ENCODE measurements at places on chromosomes 12 and 14.

DNA sequence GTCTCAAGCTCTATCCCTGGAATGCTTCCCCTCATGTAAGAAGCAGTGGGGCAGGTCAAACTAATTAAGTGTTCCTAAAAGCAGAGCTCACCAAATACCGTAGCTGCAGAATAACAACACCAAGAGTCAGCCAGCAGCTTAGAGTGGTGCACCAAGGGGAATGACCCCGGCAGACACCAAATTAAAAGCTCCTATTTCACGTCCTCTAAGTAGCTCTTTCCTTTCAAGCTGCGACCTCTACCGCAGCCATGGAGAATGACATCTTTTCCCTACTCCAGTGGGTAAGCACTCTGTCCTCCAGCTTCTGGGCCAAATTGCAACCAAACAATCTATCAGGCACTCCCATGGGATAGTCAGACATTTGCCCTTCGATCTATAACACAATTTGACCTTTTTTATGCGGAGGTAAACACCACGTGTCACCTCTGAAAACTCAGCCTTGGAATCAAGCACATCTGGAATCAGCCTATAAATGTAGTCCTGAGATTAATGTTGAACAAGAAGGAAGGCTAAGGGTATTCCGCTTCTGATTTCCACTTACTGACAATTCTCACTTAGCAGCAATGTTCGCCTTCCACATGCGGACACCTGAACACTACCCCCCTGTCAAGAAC is 67.6 kb upstream of the CDKN3 start:
- DNase-seq: no peak

- DNase-seq: no peak
These were observed 593 bp downstream of the UNC119B start for GRCh38 chr12:120710805-120711296.

DNA sequence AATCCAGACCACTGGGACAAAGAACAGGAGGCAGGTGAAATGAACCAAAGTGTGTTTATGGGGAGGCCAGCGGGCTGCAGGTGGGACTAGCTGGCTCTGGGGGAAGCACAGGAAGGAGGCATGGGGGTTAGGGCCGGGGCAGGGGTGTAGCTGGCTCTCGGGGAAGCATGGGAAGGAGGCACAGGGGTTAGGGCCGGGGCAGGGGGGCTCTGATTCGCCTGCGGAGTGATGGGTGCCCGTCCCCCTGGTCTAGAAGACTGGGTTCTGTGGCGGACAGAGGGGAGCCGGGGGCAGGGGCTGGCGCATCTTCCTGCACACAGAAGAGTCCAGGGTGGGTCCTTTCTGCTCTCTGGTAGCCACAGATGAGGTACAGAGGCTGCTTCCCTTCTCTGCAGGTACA is 310.3 kb downstream of the TMEM121 start:
- DNase-seq: no peak

- DNase-seq: no peak
These were observed 22.7 kb upstream of the ZFP36L1 start for GRCh38 chr14:68815298-68816182.

DNA sequence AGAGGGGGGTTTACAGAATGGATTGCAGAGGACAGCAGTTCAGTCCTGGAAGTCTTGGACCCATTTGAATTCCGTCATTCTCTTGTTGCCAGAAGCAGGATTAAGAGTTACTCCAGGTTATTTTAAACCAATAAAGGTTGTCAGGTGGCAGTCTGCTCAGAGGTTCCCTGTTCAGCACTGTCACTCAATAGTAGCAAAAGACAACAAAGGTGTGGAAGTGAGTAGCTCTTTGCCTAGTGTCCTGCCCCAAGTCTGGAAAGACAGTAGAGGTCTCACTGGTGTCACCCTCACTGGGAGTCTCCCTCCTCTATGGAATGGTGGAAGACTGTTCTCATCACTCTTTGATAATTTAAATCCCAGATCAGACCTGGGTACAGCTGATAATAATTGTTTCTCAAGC is 73.4 kb upstream of the PLEKHG3 start:
- DNase-seq: no peak

- DNase-seq: no peak
These were observed 43.9 kb upstream of the ABCC9 start for GRCh38 chr12:21985155-21985554.

DNA sequence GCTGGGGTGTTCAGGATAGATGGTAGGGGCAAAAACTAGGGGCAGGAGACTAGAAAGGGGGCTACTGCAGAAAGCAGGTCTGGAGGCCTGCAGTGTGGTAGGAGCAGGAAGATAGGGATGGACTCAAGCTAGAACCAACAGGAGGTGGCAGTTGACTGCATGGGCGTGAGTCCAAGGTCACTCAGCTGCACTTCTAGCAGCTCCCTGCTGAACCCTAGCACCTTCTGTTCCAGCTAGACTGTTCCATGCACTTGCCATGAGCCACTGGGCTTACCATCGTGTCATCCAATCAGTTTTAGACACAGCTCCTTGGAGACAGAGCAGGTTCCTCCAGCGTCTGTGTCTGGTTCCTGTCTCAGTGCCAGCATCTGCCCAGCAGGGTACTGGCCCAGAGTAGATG is 11.3 kb upstream of the KRT8 start:
- no peak for DNase-seq

- DNase-seq: no peak
These were observed 28.6 kb upstream of the DNM1L start for GRCh38 chr12:32650508-32650907.

- DNase-seq: no peak
These were observed 139.8 kb downstream of the NEDD1 start for GRCh38 chr12:97046901-97047300.

DNA sequence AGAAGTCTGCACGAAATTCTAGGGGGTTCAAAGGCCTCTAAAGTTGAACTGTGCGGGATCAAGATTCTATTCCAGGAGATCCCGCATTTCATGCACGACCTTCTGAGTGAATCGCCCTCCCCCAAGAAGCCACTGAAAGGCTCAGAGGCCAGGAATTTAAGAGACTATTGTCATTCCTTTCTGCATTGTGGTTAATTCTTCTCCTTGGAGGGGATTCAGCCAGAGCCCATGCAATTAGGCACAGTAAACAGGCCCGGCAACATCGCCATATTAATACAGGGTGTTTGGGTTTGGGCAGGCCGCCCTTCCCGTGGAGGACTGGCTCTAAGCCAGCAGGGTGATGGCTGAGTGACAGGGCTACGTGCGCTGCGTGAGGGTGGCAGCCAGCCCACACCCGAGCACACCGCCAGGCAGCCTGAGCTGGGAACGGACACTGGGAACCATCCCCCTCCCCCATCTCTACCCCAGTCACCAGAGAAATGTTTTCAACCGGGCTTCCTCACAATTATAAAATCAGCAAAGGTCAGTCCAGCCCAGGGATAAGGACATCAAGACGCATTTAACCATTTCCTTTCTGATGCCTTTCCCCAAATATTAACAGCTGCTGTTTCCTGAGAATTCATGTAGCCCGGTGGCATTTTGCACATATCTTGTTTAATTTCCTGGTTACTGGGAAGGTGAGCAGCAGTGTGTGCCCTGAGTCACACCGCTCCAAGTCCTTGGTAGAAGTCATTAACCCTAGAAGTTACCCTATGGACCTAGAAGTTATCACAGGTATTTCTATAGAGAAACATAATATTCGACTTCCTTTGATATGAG is 12.5 kb downstream of the EGLN3 start:
- DNase-seq: no peak

- DNase-seq: no peak
These were observed 97.4 kb downstream of the SRGAP1 start for GRCh38 chr12:63941879-63942278.

DNA sequence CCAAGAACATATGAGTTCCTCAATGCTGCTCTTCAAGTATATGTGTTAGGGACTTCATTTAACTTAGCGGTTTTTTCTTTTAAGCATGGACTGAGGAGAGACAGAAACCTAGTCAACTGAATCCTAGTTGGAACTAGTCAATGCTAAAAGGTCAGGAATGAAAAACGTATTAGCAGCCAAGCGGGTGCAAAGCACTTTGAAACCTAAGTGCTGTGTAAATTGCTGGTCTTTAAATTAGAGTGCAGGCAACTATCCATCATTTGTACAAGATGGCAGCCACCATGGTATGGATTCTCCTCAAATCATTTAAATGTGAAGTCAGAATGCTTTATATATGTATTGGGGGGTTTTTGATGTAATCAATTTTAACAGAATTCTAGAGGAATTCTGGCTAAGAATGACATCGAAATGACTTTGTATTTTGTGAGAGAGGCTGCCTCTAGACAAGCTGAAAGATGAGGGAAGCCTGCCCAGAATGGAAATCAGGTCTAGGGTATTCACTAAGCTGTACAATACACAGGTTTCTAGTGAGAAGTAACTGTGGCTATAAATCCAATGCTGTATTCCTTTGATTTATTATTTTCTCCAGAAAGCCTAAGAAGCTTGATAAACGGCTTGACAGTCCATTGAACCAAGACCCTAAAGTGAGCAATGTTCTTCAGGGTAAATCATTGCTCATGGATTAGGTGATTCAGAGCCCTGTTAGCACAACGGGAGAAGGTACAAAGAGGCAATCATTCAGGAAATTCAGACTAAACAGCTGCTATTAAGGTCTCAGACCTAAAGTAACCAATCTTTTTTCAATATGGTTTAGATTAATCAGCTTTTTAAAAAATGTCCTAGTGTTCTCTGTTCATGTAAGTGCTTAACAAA is 198.8 kb downstream of the ANO2 start:
- DNase-seq: no peak

GRCh38 chr12:29726321-29726692 is 57.4 kb downstream of the TMTC1 start:
- DNase-seq: no peak

DNA sequence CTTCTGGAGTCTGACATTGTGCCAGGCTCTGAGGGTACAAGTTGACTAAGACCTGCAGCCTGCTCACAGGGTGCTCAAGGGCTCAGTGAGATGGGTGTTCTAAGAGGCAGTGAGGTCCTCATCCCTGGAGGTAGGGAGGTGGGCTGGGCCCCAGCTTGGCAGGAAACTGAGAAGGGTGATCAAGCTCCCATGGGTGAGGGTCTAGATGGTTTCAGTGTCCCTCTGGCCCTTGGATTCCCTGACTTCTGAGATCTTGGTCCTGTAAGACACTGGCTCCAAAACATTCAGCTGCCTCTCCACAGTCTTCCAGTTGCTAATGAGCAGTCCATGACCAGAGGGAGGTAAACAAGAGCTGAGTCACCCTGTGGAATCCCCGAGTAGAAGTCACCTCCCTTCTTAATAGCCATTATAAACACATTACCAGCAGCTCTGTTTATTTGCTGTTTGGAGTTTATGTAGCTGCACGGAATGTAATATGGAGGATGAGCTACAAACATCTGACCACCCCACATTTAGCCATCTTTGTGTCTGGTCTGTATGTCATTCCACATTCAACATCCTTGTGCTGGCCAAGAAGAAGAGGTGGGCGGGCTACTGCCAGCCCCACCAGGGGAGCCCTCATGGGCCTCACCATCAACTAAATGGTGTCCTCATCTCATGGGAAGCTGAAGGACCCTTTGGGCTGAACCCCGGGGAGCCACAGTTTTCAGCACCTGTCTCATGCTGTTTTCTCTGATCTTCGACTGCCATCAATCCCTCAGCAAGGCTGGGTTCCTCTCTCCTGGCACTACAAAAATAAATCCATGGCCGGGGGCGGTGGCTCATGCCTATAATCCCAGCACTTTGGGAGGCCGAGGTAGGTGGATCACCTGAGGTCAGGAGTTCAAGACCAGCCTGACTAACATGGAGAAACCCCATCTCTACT is 37.2 kb upstream of the BDKRB2 start:
- no peak for DNase-seq

GRCh38 chr12:6775185-6776174 is 3.2 kb downstream of the LAG3 start:
- no peak for DNase-seq

GRCh38 chr12:33587354-33587753 is 147.7 kb upstream of the SYT10 start:
- no peak for DNase-seq

DNA sequence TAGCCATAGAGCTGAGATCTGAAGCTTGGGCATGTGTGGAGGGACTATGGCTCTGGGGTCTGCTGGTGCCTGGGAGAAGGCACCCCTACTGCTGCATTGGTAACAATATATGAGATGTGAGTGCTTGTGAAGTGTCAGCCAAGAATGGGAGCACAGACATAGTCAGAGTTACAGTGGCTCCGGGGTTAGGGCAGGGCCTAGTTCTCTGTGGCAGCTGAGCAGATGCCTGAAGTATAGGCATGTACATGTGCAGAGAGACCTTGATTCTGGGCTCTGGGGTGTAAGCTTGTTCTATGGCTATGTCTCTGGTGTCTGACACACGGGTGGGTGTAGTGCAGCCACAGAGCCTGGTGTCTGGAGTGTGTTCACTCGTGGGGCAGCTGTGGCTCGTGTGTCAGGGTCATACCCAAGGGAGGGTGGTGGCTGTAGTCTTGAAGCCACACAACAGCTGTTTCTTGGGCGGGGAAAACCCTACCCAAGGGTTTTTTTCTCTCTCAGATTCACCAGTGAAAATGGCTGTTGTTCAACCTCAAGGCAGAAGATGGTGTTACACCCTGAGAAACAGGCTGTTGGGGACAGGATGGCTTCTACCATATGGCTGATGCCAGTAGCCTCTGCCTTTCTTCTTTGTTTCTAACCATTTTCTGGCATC is 11.9 kb upstream of the TCL1A start:
- DNase-seq: no peak
